Right atrium auricular region (tissue), 2 donors: ENCODE measurements at places on chromosomes 11 and 22. TPM values are rescaled to one million over a fixed set of nuclear protein-coding genes. Genes with fewer than 3 reads are reported as not detected.

Gene OR2D2
- not detected for total RNA-seq

GRCh38 chr11:104899226-104899625 is 966 bp upstream of the CASP12 start:
- DNase-seq, result no peak

Gene PYGM
- 84.7 TPM for total RNA-seq

GRCh38 chr22:22248878-22249277 is 4.3 kb downstream of the VPREB1 start:
- no peak for DNase-seq

Gene CYB5R2
- total RNA-seq, result 4.0 TPM

DNA sequence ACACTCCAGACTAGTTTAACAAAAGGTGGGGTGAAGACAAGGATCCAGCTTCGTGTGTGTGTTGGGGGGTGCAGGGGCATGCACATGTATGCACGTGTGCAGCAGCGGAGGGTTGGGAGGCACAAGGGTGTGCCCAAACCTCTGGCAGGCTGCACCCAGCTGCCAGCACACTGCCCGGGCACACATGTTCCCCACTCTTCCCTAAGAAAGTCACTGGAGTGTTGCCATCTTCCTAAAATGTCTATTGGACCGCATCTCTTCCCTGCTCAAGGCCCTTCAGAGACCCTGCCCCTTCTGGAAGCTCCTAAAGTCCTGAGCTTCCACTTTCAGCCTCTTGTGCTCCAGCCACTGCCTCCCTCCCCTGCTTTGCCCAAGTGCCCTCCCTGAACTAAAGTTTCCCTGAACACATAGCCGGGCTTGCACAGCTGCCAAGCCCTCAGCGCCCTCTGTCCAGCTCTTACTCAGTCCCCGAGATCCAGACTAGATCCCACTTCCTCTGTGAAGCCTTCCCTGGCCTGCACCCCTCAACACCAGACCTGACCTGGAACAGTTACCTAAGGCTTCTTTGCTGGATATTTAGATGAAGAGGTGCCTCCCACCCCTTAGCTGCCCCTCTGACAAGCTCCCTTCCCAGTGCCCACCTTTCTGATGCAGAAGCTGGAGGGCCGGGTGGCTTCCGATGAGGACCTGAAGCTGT is 6.0 kb downstream of the CFL1 start:
- no peak for DNase-seq

DNA sequence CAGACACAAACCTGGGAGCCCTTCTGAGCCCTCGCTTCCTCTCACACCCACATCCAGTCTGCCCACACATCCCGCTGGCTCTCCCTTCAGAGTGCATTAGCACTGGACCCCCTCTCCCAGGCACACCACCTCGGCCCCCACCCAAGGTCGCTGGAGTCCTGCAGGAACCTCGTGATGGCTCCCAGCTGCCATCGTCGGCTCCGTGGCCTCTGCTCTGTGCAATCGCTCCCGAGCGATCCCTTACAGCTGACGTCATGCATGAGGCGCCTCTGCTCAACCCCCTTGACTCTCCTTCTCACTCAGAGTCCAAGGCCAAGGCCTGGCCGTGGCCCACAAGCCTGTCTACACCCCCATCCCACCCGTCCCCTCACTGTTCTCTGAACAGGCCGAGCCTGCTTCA is 183.9 kb downstream of the EFCAB6 start:
- no peak for DNase-seq

DNA sequence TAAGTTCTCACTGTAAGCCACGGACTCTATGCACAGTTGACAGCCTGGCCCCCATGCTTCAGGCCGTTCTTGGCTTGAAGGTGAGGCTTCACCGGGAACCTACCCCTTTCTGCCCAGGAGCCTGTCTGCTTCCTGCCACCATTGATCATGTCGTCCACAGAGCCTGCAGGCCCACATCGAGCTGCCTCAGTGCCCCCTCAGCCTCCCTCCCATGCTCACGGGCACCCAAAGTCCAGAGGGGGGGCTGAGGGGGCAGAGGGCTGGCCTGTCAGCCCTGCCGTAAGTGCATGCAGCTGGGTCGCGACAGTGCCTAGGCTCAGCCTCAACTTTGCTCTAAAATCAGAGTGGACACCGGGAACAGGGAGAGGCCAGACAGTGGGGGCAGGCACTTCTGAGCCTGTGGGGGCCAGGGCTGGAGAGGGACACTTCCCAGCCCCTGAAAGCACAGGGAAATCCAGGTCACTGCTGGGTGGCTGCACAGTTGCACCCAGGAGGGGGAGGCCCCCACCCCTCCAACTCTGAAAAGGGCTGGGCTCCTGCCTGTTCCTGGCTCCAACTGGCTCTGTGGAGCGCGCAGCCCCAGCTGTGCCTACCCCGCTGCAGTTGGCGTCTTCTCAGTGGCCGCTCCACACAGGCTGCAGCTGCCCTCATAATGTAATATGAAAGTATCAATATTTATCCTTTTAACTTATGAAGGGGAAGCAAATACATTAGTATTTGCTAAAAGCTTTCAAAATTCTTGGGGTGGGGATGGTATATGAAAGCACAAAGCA is 598.6 kb downstream of the DLG2 start:
- no peak for DNase-seq

DNA sequence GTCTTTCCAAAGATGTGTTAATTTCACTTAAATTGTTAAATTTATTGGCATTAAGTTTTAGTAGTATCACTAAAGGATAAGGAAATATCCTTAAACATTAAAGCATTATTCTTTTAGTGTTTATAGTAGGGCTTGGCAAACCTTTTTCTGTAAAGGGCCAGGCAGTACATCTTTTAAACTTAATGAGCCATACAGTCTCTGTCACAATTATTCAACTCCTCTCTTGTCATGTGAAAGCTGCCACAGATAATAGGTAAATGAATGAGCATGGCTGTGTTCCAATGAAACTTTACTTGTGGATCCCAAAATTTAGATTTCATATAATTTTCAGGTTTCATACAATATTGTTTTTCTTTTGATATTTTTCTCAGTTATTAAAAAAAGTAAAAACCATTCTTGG is 268.2 kb upstream of the C11orf87 start:
- DNase-seq, result no peak

- DNase-seq, result no peak
Measured at GRCh38 chr11:69167916-69168691, 12.4 kb downstream of the SMIM38 start.

DNA sequence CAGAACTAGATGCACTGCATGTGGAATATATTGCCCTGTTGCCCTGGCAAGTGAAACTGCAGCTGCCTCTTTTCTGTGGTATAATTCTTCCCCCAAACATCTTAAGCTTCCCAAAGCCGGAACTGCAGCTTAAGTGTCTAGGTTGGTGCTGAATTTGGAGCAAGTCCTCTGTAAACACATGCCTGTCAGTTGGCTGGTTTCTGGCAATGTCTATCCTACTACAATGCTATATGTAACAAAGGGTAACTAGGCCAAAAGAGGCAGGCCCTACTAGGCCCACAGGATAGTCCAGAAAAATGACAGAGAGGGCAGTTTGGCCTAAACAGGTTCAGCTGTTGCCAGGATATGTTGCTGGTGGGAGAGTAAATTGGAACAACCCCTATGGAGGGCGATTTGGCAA is 27.9 kb downstream of the ASCC2 start:
- no peak for DNase-seq

Gene OR10D3
- total RNA-seq, result not detected

Gene OR4A47
- total RNA-seq, result not detected

DNA sequence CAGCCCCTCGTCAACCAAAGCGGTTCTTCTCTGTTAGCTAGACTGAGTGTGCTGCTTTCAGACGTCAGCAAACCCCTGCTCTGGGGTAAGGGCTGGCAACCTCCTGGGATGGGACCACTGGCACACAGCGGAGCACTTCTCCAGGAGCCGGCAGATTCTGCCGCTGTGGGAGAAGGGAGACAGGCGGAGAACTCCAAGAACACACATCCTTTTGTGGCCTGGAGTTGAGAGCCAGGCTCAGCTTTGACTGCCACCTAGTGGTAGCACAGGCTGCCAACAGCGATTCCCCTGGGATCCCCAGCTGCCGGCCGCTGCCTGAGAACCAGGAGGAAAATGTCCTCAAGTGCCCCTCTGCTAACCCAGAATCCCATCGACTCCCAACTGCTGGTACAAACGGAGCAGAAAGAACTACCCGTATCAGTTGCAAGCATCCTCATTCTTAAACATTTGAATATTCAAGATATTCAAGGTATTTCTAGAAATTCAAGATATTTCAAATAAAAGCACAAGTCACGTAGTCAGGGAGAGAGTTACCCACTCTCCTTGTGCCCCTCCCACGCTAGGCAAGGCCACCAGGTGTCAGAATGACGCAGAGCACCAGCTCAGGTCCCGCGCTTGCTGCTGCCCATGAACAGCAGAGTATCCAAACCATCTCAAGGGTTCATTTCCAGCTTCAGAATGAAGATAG is 4.9 kb downstream of the LTO1 start:
- peak; percentile 88 for DNase-seq
